ENCODE measurements at places on chromosomes 3 and 15.

DNA sequence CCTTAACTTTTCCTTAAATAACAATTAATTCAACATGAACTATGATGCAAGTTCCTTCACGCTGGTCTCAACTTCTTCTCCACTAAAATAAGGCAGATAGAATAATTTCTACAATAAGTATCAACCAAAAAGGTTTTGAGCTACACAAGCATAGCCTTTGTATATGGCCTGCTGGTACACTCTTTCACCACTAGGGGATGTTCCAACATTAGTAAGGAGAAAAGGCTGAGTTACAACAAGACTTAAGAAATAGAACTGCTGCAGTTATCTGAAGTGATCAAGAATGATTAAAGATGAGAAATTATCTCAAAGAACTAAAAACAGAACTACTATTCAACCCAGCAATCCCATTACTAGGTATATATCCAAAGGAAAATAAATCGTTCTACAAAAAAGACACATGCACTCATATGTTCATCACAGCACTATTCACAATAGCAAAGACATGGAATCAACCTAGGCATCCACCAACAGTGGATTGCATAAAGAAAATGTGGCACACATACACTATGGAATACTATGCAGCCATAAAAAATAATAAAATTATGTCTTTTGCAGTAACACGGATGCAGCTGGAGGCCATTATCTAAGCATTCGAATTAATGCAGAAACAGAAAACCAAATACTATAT is 14.4 kb downstream of the ATP13A3 start:
- H3K4me3 ChIP-seq, result no peak overlapping the region
- H3K27me3 ChIP-seq, result no peaks in the 10 kb centered on the region
- DNase-seq, result peak; percentile 78
- H3K27ac ChIP-seq, result no peak overlapping the region
- H3K4me1 ChIP-seq, result peaks cover 2% of the 10 kb centered on the region

DNA sequence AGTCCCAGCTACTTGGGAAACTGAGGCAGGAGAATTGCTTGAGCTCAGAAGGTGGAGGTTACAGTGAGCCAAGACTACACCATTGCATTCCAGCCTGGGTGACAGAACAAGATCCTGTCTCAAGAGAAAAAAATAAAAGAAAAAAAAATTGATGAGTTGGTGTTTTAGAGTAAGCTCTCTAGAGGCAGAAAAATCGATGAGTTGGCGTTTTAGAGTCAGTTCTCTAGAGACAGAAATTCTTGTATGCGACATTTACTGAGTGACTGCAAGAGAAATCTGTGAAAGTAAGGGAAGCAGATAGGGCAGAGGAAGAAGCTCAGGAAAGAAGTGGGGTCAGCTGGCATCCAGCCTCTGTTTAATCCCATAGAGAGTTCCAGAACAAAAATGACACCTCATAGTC is 298.7 kb upstream of the ARRDC4 start:
- H3K27me3 ChIP-seq, result no peaks in the 10 kb centered on the region
- no peak overlapping the region for H3K4me3 ChIP-seq
- H3K27ac ChIP-seq, result no peak overlapping the region
- DNase-seq, result no peak
- no peaks in the 10 kb centered on the region for H3K36me3 ChIP-seq

GRCh38 chr3:188151438-188151837 is 2.5 kb upstream of the LPP start:
- H3K27ac ChIP-seq, result no peak overlapping the region
- no peaks in the 10 kb centered on the region for H3K36me3 ChIP-seq
- H3K27me3 ChIP-seq, result no peaks in the 10 kb centered on the region
- peaks cover 17% of the 10 kb centered on the region for H3K4me1 ChIP-seq
- H3K4me3 ChIP-seq, result no peak overlapping the region
- no peak for DNase-seq

DNA sequence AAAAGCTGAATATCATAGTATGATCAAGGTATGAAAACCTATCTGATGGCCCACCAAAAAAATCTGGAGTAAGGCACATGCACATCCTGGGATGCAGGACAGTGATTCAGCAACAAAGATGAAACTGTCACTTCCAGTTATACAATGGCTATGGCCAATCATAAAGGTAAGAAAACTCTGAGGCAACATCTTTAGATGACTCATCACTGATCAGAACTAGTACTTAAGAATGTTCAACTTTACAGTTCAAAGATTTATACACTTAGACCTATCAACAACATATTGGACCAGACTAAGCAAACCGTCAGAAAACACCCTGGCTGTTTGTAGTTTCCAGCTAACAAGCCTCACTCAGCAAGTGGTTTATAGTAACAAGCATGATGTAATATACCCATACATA is 21.3 kb upstream of the PLCH1 start:
- H3K4me3 ChIP-seq, result no peak overlapping the region
- no peaks in the 10 kb centered on the region for H3K4me1 ChIP-seq
- H3K36me3 ChIP-seq, result peaks cover 5% of the 10 kb centered on the region
- no peak overlapping the region for H3K27ac ChIP-seq

DNA sequence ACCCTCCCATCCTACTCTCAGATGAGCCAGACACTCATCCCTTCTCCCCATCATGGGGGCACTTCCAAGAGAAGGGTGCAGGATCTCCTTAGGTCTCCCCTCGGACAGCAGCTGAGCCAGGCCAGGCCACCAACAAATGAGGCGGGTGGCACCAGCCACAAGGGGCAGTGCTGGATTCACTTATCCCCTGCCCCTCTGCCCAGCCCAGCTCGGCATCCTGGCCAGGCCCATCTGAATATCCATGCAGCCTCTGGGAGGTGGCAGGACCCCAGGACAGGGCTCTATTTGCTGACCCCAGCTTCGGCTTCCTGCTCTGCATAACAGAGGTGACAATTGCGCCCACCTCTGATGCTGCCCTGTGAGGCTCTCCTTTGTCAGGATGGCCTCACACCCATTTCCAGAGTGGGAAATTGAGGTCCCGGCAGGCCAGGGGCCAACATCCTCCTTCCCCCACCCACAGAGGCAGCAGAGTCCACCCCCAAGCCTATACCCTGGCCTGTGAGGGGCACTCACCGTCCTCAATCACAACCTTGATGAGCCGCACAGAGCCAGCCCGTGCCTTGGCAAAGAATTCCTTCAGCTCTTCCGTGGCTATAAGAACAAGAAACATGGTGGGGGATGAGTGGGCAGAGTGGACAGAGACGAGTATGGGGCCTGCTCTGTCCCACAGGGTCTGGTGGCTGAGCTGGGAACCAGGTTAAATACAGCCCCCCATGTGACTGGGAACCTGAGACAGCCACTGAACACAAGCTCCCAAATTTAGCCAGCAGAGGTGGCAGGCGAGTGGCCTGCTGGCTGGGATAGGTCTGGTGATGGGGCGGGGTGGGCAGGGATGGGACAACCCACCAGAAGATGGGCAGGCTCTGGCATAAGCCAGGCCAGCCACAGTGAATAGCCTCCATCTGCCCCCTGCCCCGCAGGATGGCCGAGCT is 4.2 kb downstream of the TWF2 start:
- no peak overlapping the region for H3K4me3 ChIP-seq
- H3K4me1 ChIP-seq, result peaks cover 48% of the 10 kb centered on the region
- no peak overlapping the region for H3K27ac ChIP-seq
- no peak for DNase-seq

GRCh38 chr15:93583552-93583951 is 494.5 kb upstream of the RGMA start:
- no peaks in the 10 kb centered on the region for H3K27me3 ChIP-seq
- DNase-seq, result peak; percentile 40
- peak overlapping the region; percentile 31 for H3K27ac ChIP-seq
- no peak overlapping the region for H3K4me3 ChIP-seq
- no peaks in the 10 kb centered on the region for H3K36me3 ChIP-seq
- H3K4me1 ChIP-seq, result peaks cover 16% of the 10 kb centered on the region

DNA sequence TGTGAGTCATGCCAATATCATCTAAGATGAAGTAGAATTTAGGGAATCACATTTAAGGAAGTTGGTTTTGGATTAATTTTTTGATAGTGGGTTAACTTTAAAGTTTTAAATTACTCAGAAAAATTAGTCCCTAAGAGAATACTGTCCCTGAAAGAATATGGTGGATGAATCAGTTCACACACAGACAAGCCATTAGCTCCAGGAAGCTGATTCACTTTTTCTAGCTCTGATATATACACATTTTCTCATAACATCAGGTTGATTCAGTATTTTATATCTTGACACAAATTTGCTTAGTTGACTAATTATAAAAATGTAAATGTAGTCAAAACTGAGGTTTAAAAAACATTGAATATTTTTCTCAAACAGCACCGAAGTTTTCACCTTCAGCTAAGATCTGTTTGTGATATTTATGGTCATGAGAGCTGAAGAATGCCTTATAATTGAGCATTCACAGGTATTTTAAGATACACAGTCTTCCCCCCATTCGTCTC is 55.1 kb downstream of the MYH15 start:
- no peak overlapping the region for H3K4me3 ChIP-seq
- H3K27ac ChIP-seq, result no peak overlapping the region
- no peaks in the 10 kb centered on the region for H3K36me3 ChIP-seq
- H3K27me3 ChIP-seq, result no peaks in the 10 kb centered on the region
- DNase-seq, result no peak

DNA sequence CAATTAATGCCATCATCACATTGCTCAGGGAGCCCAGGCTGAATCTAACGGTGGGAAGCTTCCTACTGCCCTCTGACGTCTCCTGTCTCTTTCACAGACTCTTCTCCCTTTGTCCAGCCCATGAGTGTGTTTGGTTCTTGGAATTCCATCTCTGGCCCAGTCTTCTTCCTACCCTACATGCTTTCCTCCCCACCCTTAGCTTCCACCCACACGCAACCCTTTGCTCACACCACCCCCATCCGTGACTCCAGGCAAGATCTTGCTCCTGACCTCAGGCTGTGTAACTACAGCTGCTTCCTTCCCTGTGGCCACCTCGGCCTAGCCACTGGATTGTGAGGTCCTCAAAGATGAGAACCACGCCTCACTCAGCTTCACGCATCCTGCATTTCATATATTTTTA is 72.3 kb upstream of the THBS1 start:
- H3K4me1 ChIP-seq, result peaks cover 29% of the 10 kb centered on the region
- no peak overlapping the region for H3K27ac ChIP-seq
- no peaks in the 10 kb centered on the region for H3K27me3 ChIP-seq
- H3K4me3 ChIP-seq, result no peak overlapping the region
- H3K36me3 ChIP-seq, result no peaks in the 10 kb centered on the region

GRCh38 chr15:39429898-39430357 is 151.0 kb upstream of the THBS1 start:
- no peaks in the 10 kb centered on the region for H3K36me3 ChIP-seq
- no peak overlapping the region for H3K27ac ChIP-seq
- H3K4me1 ChIP-seq, result peaks cover 35% of the 10 kb centered on the region
- no peaks in the 10 kb centered on the region for H3K27me3 ChIP-seq

GRCh38 chr3:48301020-48301799 is 32.3 kb downstream of the SPINK8 start:
- DNase-seq, result peak; percentile 92
- peak within 1 kb of the TSS; percentile 95 for H3K27ac ChIP-seq
- no peaks in the 10 kb centered on the region for H3K27me3 ChIP-seq
- H3K4me3 ChIP-seq, result peak within 1 kb of the TSS; percentile 89
- H3K4me1 ChIP-seq, result peaks cover 13% of the 10 kb centered on the region
